Hematopoietic multipotent progenitor cell treated with erythropoietin and hydrocortisone succinate and interleukin-3 and kit ligand, for 17 days (in vitro differentiated cells): ENCODE measurements at places on chromosomes 5 and 9.
A peak's percentile ranks its signal among the peaks of the same experiment; 100 is the strongest.

GRCh38 chr5:87899721-87900131, 368.9 kb downstream of the TMEM161B start:
- no peak for DNase-seq

GRCh38 chr5:127085371-127085770, 12.1 kb upstream of the C5orf63 start:
- DNase-seq = no peak

- no peak for DNase-seq
Observed at GRCh38 chr5:69010476-69010875, 83.3 kb upstream of the SLC30A5 start.

DNA sequence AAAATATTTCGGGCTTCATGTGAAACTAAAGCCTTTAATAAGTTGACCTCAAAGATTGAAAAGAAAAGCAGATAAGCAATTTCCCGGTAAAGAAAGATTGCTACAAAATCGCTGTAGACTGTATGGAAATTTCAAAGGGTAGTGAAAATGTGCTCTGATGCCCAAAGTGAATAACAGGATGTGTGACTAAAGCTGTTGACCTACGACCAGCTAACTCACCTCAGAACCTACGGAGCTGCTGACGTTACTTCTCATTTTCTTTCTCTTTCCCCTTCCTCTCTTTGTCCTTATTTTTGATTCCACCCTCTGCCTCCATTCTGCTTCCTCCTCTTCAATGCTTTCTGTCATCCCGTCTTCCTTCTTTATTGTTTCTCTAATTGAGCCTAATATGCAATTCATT, 103.2 kb downstream of the PDE4D start:
- DNase-seq = no peak

DNA sequence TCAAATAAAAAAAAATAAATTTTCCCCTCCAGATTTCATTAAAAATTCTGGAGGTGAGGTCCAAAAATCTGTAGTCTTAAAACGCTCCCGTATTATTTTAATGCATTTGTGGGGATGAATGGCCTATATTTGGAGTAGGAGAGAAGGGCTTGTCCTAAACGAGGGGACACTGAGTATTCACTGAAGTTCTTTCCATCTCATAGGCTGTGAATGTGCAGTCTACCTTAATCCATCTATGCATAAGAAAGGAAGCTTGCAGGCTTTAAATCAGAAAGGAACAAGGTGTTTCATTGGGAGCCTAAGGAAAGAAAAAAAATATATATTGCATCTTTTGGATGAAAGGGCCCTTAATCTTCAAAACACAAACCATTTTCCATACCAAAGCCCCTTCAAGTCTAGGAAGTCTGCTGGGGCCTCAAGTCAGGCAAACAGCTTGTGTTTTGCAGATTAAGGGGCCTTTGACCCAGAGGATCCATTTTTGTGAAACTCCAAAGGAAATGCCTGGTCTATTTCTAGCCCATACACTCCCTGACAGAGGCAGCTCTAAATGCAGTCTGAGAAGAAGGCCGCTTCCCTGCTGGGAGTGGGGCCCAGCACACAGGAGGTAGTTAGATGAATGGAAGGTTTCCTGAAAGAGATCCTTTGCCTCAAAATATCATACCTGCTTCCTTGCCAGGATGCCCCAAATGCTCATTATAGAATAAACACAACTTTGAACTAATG, 35.6 kb downstream of the BRINP1 start:
- DNase-seq = no peak

DNA sequence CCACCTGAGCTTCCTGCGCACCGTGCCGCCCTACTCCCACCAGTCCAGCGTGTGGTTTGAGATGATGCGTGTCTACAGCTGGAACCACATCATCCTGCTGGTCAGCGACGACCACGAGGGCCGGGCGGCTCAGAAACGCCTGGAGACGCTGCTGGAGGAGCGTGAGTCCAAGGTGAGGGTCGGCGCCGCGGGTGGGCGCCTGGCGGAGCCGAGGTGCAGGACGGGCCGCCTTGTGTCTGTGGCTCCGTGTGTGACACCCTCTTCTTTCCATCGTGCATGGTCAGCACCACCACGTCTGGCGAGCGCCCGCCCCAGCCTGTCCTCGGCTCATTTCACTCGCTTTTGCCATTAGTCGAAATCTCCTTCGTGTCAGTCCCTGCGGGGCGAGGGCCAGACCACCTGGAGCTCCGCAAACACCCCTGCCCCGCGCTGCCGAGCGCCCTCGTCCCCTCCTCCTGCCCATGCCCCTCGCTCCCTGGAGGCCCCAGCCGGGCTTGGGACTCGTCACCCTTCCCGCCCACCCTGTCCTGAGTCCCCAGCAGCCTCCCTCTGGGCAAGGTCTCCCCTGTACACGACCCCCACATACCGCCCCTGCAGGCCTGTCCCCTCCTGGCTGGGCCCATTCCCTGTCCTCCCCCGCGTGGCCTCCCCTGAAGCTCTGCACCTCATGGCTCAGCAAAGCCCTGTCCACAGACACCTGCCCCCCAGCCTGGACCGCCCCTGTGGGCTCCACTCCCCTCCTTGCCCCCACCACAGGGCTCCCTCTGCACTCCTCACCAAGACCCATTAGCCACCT, 7.0 kb downstream of the GRIN1 start:
- DNase-seq = no peak

DNA sequence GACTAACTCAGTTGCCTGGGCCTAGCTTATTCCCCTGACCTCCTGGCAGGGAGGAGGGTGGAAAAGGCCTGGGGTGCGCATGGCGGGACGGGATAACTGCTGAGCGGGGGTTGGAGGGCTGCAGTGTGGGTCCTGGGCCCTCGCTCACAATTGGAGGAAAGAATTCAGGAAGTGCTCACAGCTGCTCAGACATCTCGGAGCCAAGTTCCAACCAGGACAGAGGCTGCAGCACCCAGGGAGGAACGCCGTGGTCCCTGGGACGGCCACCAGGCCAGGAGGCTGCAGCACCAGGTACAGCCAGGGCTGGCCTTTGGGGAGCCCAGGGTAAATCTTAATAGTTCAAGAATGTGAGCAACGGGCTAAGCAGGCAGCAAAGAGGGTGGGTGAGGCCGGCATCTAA, at the start of gene SPAAR:
SPAAR (plus strand) TSS at position 217 of the 400 bp plus-strand sequence. CDS start 974 bp downstream, outside the sequence.
- no peak for DNase-seq

GRCh38 chr5:115579747-115580173, 22.5 kb downstream of the TICAM2 start:
- DNase-seq = no peak

DNA sequence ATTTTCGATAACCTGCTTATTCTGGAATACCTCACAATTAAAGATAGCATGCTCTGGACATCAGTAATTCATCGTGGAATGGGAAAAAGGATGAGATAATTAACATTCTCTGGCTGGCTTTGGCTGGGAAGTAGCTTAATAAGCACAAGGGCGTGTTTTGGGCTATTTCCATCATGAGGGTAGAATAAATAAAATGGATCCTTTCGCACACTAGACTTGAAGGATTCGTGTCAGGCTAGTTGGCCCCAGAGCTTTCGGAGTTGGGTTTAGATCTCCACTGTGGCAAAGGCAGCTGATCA, 151.2 kb upstream of the ADRA1B start:
- no peak for DNase-seq

GRCh38 chr9:92716557-92716956, 46.6 kb upstream of the IPPK start:
- DNase-seq = peak; percentile 74

DNA sequence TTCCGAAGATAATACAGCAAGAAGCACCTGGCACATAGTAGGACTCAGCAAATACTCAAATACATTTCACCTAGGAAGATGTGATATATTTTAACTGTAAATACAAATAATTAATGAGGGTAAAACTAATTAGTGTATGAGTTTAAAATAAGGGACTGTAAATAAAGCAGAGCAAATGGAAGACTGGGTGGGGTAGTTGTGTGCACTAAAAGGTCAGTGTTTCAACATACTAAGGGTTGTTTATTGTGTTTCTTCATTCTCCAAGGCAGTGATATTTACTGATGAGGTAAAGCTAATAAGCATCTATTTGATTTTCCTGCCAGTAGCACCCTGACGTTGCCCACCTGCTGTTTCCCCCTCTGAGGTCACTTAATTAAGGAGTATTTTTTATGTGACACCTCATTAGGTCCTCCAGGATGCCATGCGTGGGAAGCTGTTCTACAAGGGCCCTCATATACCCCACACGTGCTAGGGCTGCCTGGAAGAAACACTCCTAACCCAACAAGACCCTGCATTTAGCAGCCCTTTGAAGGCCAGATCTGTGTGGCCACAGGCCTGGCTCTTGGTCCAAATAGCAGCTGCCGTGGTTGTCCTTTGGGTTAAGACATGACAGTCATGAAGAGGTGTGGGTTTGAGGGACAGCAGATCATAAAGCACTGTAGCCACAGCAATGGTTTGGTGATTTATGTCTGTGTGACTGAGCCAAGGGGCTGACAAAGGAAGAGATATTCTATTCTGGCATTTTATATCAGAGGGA, 97.5 kb upstream of the RPS23 start:
- DNase-seq = no peak

- DNase-seq = no peak
Observed at GRCh38 chr9:105171589-105171988, 72.9 kb upstream of the SLC44A1 start.

GRCh38 chr9:96009690-96010472, 134.4 kb downstream of the ERCC6L2 start:
- no peak for DNase-seq

- no peak for DNase-seq
Observed at GRCh38 chr5:150577378-150578139, 62.9 kb upstream of the SYNPO start.

- DNase-seq = peak; percentile 35
Observed at GRCh38 chr5:173742432-173742816, 126.0 kb upstream of the BOD1 start.

DNA sequence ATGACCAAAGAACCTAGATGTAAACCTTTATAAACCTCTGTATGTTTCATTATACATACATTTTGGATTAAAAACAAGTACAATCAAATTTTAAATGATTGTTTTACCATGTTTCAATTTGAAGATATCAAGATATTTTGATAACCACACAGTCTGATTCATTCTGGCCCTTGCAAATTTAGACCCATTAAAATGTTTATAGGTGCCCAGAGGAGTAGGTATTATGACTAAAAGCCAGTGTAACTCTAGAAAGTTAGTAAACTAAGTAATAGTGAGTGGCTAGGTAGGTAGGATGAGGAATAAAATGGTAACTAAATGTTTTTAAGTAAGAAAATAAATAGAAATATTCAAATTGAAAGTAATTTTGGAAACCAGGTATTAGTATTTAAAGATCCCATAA, 165.5 kb downstream of the PBX3 start:
- DNase-seq = no peak

- DNase-seq = no peak
Observed at GRCh38 chr5:82164176-82164976, 113.8 kb downstream of the RPS23 start.

- DNase-seq = no peak
Observed at GRCh38 chr9:73200694-73201452, 49.2 kb downstream of the ANXA1 start.

DNA sequence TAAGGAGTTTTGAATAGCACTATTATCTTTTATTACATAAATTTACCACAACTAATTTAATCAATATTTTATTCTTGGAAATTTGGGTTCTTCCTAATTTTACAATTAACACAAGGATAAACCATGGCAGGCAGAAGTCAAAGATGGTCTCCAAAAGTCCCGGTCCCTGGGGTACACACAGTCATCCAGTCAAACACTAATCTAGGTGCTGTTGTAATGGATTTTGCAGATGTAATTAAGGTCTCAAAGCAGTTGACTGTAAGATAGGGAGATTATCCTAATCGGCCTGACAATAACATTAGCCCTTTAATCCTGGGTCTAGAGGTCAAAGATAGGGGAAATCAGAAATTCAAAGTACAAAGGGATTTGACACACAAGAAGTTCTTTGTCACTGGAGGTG, 57.5 kb upstream of the HTR1A start:
- DNase-seq = no peak

DNA sequence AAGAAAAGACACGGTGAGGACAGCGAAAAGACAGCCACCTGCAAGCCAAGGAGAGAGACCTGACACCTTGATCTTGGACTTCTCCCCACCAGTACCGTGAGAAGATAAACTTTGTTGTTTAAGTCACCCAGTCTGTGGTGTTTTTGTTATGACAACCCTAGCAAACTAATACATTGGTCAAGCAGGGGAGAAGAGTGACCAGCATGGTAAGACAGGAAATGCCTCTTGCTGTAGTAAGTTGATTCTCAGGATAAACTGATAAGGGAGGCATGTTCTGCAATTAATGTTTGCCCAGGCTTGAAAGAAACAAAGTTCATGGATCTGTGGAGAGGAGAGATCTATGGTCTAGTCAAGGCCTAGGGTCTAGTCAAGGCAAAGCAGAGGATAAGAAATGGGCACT, 801.2 kb downstream of the MAT2B start:
- DNase-seq = no peak

GRCh38 chr5:6465831-6466790, 17.5 kb downstream of the UBE2QL1 start:
- DNase-seq = no peak

- no peak for DNase-seq
Observed at GRCh38 chr9:133109931-133110650, 10.9 kb downstream of the RALGDS start.

GRCh38 chr5:133423011-133423617, 189.2 kb downstream of the FSTL4 start:
- DNase-seq = no peak

GRCh38 chr9:131008563-131008908, 438 bp upstream of the LAMC3 start:
- no peak for DNase-seq

- no peak for DNase-seq
Observed at GRCh38 chr9:129647635-129648034, 5.7 kb upstream of the ASB6 start.

- DNase-seq = no peak
Observed at GRCh38 chr5:170238456-170239196, 5.8 kb downstream of the C5orf58 start.

DNA sequence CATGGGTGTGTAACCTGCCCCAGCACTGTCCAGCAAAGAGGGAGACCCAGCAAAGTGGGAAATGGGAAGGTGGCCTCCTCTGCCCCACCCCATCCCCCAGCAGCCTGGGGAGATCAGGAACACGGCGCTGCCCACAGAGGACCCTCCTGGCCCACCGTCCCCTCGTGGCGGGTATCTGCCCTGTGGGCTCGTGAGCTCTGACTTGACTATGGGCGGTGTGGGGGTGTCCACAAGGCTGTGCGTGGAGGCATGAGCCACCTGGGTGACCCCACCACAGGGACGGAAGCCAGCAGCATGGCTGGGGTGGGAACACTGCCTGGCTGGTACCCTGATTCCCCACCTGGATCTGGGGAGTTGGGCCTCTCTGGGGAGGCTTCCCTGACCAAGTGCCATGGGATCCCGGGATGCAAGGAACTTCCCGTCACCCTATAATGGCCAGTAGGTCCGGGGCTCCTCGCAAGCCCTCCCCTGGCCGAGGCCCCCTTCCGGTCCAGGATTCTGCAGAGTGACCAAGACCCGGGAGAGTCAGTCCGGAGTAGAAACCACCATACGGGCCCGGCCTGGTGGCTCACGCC, 29.3 kb upstream of the SLC6A19 start:
- DNase-seq = no peak

- no peak for DNase-seq
Observed at GRCh38 chr5:540071-540905, 16.0 kb upstream of the SLC9A3 start.
